ENCODE measurements at places on chromosomes 16 and 17. TPM values are rescaled to one million over a fixed set of nuclear protein-coding genes. Genes with fewer than 3 reads are reported as not detected.

SLC22A31 gene
- 0.57 TPM for total RNA-seq

TMC7 gene
- total RNA-seq = 0.22 TPM

MAPK7 gene
- 24.8 TPM for total RNA-seq

IGF2BP1 gene
- 30.6 TPM for total RNA-seq

SCARF1 gene
- 0.44 TPM for total RNA-seq

CMTM2 gene
- not detected for total RNA-seq

DPEP3 gene
- not detected for total RNA-seq

JPH3 gene
- total RNA-seq = not detected

ARL5C gene
- not detected for total RNA-seq

MCRIP2 gene
- 16.6 TPM for total RNA-seq

PIK3R5 gene
- total RNA-seq = not detected

KRT27 gene
- not detected for total RNA-seq

SNX20 gene
- total RNA-seq = not detected

ABCC6 gene
- 0.29 TPM for total RNA-seq

EPN3 gene
- not detected for total RNA-seq

EXOC3L1 gene
- not detected for total RNA-seq

TPSG1 gene
- total RNA-seq = not detected
